ENCODE measurements at places on chromosomes 11 and 22. TPM values are rescaled to one million over a fixed set of nuclear protein-coding genes. Genes with fewer than 3 reads are reported as not detected.

The HBE1 gene
- not detected for total RNA-seq

The OR5A1 gene
- not detected for total RNA-seq

The TMEM151A gene
- total RNA-seq = 5.6 TPM

The EXPH5 gene
- total RNA-seq = 0.12 TPM

The UBQLN3 gene
- total RNA-seq = not detected
